ENCODE measurements at places on chromosomes 3 and 15.

DNA sequence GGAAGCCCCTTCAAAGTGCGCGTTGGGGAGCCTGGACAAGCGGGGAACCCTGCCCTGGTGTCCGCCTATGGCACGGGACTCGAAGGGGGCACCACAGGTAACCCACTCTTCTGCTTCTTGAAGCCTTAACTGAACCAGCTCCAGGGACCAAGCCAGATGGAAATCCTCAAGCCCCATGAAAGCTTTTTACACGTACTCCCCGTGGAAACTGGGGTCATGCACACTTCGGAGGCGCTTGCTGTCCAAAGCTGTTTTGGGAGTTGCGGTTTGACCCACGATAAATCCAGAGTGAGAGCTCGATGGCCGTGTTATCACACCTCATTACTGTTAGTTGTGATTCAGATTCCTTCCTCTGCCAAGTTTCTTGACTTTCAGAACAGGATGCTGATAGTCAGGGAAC is 47.5 kb downstream of the DNASE1L3 start:
- DNase-seq, result no peak

DNA sequence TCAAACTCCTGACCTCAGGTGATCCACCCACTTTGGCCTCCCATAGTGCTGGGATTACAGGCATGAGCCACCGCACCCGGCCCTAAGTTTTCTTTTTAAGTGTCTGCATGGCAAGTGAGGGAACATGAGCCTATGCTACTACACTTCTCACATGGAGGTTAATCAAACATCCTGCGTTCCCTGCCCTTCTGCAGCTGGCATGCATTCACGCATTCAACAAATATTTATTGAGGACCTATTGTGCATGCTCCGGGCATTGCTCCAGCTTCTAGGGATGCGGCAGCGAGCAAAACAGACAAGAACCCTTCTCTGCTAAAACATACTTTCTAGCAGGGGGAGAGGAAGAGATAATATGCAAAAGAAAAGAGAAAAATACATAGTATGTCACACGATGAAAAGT is 42.6 kb upstream of the ACKR4 start:
- no peak for DNase-seq

DNA sequence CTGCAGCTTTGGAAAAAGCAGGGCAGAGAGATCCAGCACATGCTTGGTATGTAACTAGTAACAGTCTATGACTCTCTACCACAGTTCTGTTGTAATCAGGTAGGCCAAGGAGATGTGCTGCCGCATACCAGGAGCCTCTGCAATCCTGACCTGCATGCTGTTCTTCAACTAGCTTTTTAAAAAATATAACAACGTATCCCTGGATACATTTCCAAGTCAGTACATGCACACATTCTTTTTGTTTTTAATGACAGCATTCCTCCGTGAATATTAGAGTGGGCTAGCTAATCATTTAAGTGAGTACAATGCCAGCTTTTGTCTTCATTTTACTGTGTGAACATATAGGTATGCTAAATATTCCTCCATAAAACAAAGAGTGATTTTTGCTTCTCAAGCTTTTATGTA is 437.8 kb downstream of the RBMS3 start:
- DNase-seq, result no peak

GRCh38 chr3:60636846-60637245 is 614.4 kb downstream of the FHIT start:
- DNase-seq, result no peak

GRCh38 chr3:151971814-151972579 is 98.6 kb downstream of the SUCNR1 start:
- no peak for DNase-seq
